ENCODE measurements at places on chromosomes 7 and 10.

- no peak for DNase-seq
These were observed 29.1 kb downstream of the LRRC18 start for GRCh38 chr10:48910548-48910947.

DNA sequence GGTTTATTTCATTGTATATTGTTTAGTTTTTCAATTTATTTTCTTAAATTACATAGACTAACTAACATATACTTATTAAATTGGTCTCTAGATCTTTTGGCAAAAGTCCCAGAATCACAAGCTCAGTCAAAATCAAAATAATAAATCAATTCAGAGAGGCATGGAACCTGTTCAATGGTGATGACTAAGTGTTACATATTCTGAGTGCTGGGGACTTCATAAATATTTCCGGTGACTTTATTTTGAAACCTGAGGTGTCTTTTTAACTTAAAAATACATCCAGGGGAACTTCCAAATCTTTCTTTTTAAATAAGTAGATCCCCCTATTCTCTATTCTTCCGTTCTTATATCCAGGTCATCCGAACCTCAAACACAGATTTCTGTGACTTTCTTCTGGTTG is 89.6 kb upstream of the ZNF804B start:
- no peak for DNase-seq

- no peak for DNase-seq
These were observed 305.9 kb upstream of the SMIM30 start for GRCh38 chr7:113424185-113424817.

- peak; percentile 66 for DNase-seq
These were observed 56.0 kb upstream of the BTRC start for GRCh38 chr10:101297901-101298486.

DNA sequence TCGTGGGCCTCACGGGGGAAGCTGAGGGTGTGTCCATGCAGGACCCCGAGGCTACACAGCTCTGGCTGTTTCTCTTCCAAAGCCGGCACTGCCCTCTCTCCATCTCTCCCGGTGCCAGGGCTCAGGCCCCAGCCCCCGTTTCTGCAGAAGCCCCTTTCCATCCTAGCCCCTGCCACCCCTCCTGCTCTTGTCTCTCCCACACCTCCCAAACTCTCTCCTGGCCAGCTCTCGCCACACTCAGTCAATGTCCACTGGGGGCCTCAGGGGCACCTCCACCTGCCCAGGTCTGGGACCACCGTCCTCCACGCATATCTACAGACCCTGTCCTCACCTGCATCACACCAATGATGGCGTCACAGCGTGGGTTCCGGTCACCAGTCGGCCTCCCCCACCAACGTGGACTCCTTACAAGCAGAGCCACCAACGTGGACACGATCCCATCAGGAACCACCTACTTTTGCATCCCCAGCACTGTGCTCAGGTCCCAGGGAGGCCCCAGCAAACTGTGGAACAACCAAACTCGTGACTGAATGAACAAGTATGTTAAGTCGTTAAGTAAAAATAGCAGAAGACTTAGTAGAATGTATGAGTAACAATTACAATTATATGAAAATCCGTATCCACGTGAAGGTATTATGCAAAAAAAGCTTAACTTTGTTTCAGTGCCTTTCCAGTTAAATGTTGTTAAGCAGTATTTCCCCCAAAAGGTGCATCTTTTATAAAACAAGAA is 38.4 kb downstream of the DIP2C start:
- DNase-seq = no peak
